ENCODE measurements at places on chromosomes 12 and 14.

DNA sequence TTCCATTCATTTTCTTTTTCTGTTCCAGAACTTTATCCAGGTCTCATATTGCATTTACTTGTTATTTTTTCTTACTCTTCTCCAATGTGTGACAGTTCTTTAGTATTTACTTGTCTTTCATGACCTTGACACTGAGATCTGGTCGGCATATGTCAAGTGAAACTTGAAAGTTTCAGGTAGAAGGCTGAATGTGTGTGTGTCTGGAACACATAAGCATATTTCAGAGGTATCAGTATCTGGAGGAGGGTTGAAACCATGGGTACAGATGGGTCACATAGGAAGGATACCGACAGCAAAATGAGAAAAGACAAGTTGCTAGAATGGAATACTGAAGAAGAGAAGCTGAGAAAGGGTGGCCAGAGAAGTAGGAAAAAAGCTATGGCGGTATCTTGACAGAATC is 22.5 kb upstream of the PTGDR start:
- no peak for DNase-seq

GRCh38 chr12:26810330-26810729 is 22.7 kb downstream of the ITPR2 start:
- DNase-seq = no peak

DNA sequence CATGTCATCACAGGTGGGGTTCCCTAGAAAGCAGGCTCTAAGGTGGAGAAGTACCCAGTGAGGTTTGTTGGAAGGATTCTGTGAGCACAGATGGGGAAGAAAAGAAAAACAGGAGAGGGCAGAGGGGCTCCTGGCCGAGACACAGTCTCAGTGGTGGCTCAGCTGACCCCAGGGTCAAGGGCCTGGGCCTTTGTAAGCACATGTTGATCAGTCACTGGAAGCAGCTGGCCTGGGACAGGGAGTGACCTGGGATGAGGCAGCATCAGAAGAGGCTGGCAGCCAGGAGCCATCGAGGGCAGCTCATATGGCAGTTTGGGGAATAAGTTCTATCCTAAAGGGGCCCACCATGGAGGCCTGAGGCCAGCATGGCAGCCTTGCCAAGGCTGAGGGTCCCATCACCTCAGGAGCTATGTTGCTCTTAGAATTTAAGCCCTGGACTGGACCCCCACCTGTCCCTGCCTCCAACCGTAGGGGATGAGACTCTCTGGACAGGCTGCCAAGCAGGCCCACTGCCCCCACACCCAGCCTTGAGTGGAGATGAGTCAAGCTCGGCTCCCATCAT is 6.3 kb upstream of the TMEM179 start:
- DNase-seq = no peak

DNA sequence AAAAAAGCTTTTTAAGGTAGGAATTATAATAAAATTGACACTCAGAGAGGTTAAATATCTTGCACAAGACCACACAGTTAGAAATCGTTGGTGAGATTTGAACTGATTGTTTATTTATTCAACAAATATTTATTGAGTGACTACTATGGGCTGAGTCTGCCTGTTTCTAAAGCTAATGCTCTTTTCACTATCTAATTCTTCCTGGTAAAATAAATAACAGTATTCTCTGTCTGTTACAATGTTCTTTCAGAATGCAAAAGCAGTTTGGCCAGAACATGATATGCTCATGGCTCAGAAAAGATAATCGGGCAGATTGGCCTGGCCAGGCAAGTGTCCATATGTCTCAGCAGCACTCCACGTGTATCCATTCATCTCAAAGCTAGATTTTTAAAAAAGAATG is 82.0 kb downstream of the BTG1 start:
- no peak for DNase-seq

DNA sequence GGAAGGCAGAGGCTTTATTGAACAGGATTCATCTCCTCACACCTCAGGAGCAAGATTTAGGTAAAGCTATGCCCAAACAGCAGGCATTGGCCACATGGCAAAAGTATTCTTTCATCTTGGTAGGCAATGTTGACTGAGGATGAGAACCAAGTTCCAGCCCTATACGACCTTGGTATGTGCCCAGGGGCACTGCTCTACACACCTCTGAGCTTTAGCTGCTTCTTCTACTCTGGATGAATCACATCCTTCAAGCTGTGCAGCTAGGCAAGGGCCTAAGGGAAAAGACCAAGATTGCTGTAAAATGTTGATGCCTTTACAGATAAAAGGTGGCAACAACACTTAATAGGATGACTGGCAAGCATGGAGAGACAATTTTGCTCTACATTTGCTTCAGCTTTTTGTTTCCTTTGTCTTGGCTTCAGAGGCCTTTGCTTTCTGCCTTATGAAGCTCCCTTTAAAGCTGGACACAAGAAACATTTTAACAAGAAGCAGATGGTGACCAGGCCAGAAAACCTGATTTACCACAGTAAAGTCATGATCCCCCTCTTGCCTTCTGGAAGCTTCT is 183.3 kb upstream of the KITLG start:
- no peak for DNase-seq
